ENCODE measurements at places on chromosomes 13 and 19.
A peak's percentile ranks its signal among the peaks of the same experiment; 100 is the strongest.

- no peak for DNase-seq
Measured at GRCh38 chr13:92461831-92462230, 764.8 kb upstream of the GPC6 start.

DNA sequence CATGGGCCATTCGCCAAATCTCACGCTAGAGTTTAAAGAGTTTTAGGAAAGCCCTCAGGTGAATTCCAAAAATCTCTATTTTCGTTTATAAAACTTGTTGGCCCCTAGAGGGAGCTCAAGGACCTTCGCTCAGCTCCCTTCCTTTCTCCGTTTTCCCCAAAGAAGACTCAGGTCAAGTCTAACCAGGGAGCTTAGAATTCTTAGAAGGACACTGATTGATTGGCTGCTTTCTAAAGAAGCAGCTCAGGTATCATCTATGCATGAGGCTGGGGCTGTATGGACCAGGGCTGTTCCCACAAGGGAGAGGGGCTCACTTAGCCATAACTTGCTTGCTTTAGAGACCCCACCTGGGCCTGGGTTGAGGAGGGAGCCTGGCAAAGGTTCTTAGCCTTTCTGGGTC, 20.5 kb downstream of the DZIP1 start:
- DNase-seq = peak; percentile 19

- peak; percentile 60 for DNase-seq
Measured at GRCh38 chr19:54390942-54391577, 24.2 kb upstream of the TTYH1 start.

GRCh38 chr19:9641810-9642209, 20.8 kb upstream of the ZNF561 start:
- no peak for DNase-seq

DNA sequence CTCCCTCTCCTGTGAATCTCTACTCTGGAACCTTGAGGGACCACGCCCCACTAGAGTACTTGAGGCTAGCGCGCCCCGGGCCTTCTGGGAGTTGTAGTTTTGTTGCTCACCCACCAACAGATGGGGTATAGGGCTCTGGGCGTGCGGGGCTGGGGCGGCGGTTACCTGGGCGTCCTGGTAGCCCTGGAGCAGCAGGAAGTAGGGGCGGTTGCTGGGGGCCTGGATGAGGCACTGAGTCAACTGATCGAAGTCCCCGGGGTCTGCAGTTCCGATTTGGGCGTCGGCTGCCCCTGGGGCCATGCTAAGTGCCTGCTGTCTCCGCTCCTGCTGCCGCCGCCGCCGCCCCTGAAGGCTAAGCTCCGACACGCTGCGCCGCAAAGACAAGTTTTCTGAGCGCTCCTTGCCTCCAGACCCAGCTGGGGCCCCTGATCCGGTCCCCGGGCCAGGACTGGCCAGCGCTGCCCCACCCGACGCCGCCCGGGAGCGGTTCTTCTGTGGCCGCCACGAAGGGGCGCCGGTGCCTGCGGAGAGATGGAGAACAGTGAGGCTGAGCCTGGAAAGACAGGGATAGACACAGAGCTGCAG, 5.3 kb downstream of the RASIP1 start:
- DNase-seq = no peak
